Esophagus squamous epithelium (tissue), 5 donors: ENCODE measurements at places on chromosomes 13 and 19.

GRCh38 chr13:43782686-43783085 lies 4.1 kb downstream of the ENOX1 start:
- no peak for DNase-seq

DNA sequence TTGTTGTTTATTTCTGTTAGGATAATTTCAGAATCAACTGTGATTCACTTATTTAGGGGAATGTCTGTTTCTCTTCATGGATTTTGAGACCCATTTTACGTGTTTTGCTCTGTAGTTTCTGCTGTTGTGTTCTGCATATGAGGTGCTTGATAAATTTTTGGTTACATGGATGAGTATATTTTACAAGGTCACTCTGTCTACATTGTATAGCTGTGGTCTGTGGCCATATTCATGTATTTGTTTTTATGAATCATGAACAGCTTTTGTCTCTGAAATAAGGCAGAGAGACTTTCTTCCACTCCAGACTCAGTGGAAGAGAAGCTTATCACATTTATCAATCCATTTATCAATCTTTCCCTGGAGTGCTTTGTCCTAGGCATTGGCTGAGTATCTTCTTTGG lies 56.6 kb downstream of the PDS5B start:
- DNase-seq: no peak

DNA sequence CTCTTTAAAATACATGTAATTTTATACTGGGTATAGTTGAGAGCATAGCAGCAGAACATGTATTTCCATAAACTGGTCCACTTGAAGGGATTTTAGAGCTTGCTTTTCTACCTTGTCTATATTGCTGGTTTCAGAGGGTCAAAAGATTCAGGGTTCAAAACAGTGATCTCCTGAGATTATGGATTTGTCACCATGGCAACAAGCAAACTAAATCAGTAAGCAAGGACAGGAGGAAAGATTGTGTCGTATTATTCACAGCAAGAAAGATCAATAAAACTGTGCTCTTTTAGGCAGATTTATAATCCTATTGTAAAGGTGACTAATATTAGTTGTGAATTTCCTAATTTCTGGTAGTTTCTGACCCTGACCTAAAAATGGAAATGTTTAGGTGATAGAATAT lies 496.4 kb downstream of the LMO7 start:
- DNase-seq: no peak

DNA sequence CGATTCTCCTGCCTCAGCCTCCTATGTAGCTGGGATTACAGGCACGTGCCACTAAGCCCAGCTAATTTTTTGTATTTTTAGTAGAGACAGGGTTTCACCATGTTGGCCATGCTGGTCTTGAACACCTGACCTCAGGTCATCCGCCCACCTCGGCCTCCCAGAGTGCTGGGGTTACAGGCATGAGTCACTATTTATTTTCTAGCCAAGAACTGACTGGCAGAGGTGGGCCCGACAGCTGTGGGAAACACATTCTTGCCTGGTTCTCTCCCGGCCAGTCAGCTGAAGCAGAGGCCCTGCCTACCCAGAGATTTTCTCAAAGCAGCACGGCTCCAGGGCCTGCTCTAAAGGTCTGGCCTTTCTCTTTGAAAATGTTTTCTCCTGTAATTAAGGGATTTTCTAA lies 108.0 kb downstream of the KCTD15 start:
- no peak for DNase-seq

DNA sequence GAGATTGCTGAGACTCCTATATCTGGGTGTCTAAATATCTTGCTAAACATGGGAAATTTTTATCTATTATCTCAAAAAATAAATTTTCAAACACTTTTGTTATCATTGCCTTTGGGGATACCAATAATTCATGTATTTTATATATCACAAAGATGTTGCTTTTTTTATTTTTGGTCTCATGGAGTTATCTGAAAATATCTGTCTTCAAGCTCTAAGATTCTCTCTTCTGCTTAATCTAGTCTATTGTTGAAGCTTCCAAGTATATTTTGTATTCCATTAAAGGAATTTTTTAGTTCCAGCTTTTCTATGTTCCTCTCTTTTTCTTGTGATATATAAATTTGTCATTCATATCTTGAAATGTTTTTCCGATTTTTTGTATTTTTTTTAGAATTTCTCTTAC lies 812.0 kb downstream of the DACH1 start:
- DNase-seq: no peak

- no peak for DNase-seq
Measured at GRCh38 chr19:21482863-21483276, 22.5 kb upstream of the ZNF429 start.

DNA sequence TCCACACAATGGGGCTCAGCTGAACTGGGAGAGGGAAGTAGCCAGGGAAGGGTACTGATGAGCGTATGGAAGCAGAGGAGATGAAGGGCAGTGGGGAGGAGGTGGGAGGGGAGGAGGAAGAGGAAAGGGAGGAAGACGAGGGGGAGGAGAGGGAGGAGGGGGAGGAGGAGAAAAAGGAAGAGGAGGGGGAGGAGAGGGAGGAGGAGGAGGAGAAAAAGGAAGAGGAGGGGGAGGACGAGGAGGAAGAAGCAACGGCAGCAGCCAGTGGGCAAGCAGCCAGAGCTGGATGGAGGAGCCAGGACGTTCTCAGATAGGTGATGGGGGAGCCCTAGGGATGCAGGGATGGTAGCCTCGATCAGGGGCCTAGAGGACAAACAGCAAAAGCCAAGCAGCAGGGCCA lies 5.6 kb downstream of the CERS4 start:
- no peak for DNase-seq

GRCh38 chr19:41944336-41944735 lies 14.8 kb downstream of the RABAC1 start:
- no peak for DNase-seq

- DNase-seq: no peak
Measured at GRCh38 chr13:51000061-51000460, 90.5 kb downstream of the RNASEH2B start.

GRCh38 chr19:55691561-55692481 lies 16.8 kb downstream of the EPN1 start:
- no peak for DNase-seq

DNA sequence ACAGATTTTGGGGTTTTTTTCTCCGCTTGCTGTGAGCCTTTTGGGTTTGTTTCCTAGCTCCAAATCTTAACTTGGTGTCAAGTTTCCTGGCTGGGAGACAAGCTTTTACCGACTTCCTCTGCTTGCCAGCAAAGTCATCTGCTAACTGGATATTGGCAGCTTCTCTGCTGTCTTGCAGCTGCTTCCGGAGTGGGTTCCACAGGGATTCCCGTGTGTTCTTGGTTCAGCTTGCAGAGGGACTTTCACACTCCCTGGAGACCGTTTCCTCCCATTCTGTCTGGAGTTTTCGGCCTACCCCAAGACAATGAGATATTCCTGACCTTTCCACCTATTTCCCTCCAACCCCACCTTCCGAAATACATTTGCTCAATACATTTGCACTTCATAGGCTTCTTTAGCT lies 2.2 kb upstream of the COLGALT1 start:
- DNase-seq: no peak

DNA sequence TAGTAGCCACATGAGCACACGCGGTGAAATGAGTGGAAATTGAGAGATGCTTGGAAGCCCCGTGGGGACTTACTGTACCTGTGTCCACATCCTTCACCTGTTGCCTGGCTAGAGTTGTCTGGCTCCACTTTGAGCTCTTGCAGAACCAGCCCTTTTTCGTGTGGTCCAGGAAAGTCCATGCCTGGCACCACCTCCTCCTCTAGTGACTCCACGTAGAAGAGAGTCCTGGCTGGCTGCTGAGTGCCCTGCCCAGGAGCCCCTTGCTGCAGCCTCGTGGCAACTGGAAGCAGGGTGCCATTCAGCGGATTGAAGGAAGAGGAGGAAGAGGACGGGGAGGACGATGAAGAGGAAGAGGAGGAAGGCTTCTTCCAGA lies 515 bp upstream of the ATXN8OS start:
- no peak for DNase-seq

GRCh38 chr13:26458196-26458749 lies 99.2 kb upstream of the WASF3 start:
- DNase-seq: no peak

DNA sequence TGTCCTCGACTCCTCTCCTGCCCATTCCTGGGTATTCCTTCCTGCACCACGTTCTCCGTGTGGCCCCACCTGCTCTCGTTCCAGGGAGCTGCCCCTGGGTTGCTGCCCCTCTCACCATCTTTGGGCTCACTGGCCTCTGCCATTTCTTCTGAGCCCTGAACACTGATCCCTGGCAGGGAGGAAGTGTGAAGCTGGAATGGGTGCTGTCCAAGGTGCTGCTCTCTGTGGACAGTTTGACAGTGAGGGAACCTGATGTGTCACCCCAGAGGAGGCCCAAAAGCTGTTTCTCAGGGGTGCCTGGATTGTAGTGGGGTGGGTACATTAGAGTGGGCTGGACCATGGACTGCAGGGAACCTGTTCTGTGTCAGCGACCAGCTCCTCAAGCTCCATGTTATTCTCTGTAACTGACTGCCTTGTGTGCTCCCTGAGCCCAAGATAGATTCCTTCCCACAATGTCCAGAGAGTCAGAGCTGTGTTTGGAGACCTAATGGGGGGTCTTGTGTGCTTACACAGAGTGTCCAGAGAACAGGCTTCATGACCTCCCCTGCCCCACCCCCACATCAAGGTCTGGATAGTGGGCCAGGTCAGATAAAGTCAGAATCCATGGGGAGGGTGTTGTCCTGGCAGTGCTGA lies 7.2 kb upstream of the CEACAM8 start:
- DNase-seq: no peak

- no peak for DNase-seq
Measured at GRCh38 chr13:68690567-68690966, 1417.1 kb upstream of the ATXN8OS start.

DNA sequence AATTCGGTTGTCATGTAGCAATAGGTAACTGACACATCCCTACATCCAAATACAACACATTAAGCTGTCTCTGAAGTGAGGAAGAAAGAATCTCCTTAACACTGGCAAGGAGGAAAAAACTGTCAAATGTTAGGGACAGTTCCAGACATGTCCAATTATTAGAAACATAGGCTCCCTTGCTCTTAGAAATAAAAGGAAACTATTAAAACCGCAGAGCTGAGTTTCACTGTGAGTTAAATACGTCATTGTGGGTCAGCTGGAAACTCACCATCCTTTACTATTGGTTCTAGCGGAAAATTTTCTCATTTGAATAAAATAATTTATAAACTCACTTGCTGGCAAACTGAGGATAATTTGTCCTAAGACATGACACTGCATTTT lies 40.7 kb downstream of the STARD13 start:
- DNase-seq: no peak

DNA sequence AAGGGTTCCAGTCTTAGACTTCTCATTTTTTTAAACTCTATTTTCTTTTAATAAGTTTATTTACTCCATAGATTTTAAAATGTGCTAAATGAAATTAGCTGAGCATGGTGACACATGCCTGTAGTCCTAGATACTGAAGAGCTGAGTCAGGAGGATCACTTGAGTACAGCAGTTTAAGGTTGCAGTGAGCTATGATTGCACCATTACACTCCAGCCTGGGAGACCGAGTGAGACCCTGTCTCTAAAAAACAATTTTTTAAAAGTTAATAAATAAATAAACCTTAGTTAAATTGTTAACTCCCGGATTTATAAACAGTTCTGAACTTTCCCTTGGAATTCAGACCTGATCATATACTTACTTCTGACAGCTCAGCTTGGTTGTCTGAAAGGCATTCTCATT lies 32.5 kb downstream of the PCDH20 start:
- no peak for DNase-seq

GRCh38 chr19:41699968-41700323 lies 8.5 kb upstream of the CEACAM5 start:
- DNase-seq: no peak

GRCh38 chr19:2274931-2275535 lies 6.9 kb downstream of the PEAK3 start:
- DNase-seq: no peak

DNA sequence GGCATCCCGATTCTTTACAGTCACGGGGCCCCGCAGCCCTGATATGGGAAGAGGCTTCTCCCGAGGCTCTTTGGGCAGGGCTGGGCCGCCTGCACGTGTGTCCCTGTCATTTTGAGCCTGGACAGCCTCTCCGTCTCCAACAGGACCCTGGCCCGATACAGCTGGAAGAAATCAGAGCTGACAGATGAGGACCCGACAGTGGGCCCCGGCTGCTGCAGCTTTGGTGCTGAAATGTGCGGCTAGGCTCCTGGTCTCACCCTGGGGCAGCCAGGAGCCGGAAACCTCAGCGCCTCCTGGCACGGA lies 3.2 kb downstream of the PIAS4 start:
- no peak for DNase-seq

GRCh38 chr19:36026091-36026876 lies 6.4 kb downstream of the CLIP3 start:
- DNase-seq: no peak

- no peak for DNase-seq
Measured at GRCh38 chr19:45615795-45616703, 14.0 kb upstream of the GPR4 start.

GRCh38 chr13:31009166-31009565 lies 76.7 kb downstream of the TEX26 start:
- DNase-seq: no peak

GRCh38 chr19:10194500-10195198 lies at the start of gene DNMT1:
TSS of gene DNMT1 (minus strand) at chr19:10194953. CDS start at chr19:10194899, 54 bp downstream.
- peak; percentile 68 for DNase-seq

DNA sequence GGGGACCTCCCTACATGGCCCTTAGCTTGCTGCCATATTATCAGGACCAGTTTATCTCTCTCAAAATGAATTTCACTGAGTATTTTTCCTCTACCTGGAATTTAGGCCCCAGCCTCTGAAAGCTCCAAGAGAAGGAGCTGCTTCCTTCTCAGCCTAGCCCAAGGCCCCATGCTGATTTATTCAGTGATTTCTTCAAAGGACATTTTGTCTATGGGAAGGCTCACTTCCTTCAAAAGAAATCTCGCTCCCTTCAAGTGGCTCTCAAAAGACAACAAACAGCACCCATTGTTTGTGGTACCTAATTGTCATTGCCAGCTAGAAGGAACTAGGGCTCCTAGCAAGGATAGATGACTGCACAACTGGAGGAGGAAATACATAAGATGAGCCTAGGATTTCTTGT lies 172.4 kb downstream of the SLC7A1 start:
- no peak for DNase-seq

- no peak for DNase-seq
Measured at GRCh38 chr13:102402290-102402689, 442 bp upstream of the FGF14 start.

- no peak for DNase-seq
Measured at GRCh38 chr19:47730521-47730889, 14.8 kb upstream of the NOP53 start.

DNA sequence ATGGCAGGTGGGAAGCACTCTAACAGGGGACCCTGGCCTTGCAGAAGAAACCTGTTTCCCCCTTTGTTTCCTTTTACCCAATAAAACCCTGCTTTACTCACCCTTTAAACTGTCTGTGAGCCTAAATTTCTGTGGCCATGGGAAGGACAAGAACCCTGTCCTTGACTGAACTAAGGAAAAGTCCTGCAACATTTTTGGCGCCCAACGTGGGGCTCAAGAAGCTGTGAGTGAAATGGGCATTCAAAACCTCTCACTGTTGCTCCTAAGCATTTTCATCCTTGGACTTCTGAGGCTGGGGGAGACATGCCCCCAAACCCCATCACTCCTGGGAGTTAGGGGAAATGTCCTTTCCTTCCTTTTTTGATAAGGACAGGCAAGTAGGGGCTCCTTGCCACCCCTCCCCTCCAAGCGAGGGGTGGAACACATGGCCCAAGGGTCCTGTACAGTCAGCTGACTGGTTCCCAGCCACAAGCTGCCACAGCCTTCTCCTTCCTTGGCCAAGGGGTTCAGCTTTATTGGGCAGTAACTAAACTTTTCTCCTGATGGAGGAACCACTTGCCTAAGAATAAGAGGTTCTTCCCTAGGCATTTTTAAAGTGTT lies 381.6 kb downstream of the KLF5 start:
- DNase-seq: no peak
